ENCODE measurements at places on chromosomes 6 and 20.

GRCh38 chr20:46151936-46152335 is 33.8 kb downstream of the CD40 start:
- DNase-seq = no peak

DNA sequence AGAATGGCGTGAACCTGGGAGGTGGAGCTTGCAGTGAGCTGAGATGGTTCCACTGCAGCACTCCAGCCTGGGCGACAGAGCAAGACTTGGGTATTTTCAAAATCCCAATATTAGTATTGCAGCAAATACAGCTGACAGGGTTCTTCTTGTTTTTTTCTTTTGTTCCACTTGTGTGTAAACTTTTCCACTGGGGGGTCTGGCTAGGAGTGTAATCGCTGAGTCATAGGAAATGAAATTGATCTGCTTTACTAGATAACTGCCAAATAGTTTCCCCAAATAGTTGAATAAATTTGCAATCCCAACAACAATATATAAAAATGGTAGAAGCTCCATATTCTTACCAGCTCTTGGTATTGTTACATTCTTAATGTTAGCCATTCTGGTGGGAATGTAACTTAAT is 526.0 kb upstream of the SOX4 start:
- no peak for DNase-seq

DNA sequence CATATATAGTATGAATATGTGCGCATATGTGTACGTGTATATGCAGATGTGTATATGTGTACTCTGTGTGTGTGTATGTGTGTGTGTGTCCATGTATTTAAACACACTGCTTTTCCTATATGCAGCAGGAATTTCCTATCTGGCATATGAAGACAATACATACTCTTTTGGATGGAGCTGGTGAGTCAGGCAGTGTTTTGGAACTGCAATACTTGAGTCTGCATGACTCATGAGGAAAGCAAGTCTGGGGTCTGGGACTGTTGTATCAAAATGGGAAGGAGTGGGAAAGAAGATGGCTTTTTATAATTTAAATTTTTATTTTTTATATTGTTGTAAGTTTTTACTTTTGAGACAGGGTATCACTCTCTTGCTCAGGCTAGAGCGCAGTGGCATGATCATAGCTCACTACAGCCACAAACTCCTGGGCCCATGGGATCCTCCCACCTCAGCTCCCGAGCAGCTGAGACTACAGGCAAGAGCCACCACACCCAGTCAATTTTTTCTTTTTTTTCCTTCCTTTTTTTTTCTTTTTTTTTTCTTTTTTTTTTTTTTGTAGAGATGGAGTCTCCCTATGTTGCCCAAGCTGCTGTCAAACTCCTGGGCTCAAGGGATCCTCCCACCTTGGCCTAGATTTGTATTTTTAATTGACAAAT is 72.2 kb downstream of the ATXN1 start:
- peak; percentile 64 for DNase-seq

DNA sequence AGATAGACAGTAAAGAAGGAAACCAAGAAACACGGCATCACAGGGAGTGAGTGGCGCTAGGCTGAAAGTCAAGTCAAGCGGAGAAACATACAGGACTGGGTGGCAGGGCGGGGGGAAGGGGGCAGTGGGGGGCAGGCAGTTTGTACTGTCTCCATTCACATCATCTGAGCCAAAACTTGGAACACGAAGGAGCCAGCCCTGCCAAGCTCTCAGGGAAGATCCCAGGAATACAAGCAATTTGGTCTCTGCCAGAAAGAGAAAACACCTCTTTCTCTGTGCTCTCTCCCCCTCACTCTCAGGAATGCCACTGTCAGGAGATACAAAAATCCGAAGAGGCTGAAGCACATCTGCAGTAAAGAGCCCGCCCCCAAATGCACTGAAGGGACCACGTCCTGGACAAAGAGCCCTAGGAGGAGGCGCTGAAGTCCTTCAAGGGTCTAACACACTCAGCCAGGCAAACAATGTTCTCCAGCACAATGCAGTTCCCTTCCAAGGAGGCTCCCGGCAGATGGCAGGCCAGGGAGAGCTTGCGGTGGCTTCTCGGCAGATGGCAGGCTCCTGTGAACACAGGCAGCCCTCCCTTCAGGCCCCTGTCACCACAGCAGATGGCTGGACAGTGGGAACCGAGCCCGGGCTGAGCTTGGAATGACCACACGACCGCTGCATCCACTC is 90.0 kb downstream of the ATP9A start:
- peak; percentile 59 for DNase-seq

DNA sequence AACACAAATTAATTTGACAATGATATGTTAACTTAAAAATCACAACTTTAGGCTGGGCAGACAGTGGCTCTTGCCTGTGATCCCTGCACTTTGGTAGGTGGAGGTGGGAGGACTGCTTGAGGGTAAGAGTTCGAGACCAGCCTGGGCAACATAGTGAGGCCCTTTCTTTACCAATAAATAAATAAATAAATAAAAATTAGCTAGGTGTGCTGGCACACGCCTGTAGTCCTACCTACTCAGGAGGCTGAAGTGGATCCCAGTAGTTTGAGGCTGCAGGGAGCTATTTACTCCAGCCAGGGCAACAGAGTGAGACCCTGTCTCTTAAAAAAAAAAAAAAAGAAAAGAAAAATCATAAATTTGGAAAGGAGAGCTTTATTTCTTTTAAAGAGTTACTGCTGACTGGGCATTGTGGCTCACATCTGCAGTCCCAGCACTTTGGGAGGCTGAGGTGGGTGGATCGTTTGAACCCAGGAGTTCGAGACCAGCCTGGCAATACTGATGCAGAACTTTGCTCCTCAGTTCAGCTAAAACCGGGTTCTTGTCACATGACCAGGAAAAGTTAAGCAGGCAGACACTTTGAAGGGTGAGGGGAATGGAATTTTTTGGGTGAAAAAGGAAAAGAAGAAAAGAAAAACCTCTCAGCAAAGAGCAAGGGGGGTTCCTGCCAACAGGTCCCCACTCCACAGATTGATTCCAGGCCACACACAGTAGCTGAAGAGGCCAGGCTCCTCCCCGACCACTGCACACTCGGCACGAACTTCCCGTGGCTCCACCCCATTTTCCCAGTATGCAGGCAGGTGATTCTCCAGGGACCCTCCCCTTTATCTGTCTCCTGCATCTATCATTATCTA is 44.0 kb upstream of the DDR1 start:
- DNase-seq = no peak

GRCh38 chr20:61923371-61924166 is 142.1 kb downstream of the TAF4 start:
- no peak for DNase-seq

DNA sequence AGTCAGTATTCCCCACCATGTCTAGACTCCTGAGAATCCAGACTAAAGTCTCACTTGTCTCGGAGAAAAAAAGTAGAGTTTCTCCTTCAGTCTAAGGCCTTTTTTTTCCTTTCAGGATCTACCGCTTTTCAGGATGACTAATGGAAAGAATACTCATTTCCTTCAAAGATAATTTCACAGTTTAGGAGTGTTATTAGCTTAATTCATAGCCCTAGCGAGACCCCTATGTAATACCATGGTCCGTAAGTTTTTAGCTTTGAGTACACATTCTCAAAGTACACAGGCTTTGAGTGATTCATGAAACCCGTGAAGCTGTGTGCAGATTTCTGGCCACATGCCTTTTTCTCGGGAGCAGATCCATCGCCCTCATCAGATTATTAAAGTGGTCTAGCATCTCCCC is 133.1 kb downstream of the SOX4 start:
- no peak for DNase-seq

GRCh38 chr6:88890394-88890793 is 73.0 kb downstream of the RNGTT start:
- no peak for DNase-seq

Measured in AG08395 (cell line).